Caki2 (cell line): ENCODE measurements at places on chromosomes 5 and 9. TPM values are rescaled to one million over a fixed set of nuclear protein-coding genes. Genes with fewer than 3 reads are reported as not detected.

TEX48 gene
- not detected in 2 replicates for total RNA-seq

- no peak for DNase-seq
Observed at GRCh38 chr9:121218357-121219027, 16.8 kb upstream of the RAB14 start.

ANKRA2 gene
- 7.8 and 11.4 TPM in 2 replicates for total RNA-seq

UNC5A gene
- 4.1 and 6.8 TPM in 2 replicates for total RNA-seq

DNA sequence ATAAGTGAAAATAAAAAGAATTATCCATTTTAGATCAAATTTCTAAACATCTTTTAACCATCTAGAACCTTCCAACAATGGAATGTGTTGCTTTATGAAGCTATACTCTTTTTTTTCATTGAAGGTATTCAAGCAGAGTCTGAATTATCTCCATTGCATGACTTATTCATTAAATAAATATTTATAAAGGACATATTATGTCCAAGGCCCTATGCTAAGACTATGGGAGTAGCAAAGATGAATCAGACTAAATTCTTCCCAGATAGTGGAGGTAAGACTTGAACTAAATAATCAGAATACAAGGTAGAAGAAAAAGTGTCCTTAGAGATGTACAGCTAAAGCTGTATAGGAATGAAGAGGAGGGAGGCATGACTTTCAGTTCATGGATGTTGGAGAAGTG, 215.5 kb upstream of the RGMB start:
- no peak for DNase-seq

DNA sequence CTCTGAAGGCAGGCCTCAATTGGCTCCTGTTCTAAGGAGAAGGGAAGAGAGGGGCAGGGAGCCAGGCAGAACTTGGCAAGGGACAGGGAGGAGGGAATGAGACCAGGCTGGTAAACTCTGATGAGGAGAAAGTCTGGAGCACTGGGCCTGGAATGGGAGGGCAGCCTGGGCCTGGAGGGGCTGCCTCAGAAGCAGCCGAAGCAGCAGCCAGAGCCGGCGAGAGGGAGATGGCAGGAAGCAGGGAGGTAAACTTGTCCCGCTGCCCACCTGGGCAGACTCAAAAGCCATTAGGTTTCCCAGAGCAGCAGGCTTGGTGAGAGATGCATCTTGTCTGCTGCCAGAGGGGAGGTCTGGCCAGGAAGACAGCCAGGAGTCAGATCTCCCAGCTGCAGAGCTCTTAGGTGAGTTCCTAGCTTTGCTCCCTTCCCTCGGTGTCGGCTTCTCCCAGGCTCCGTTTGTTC, 37.0 kb upstream of the CRB2 start:
- no peak for DNase-seq

LCN12 gene
- total RNA-seq: not detected in 2 replicates

DNA sequence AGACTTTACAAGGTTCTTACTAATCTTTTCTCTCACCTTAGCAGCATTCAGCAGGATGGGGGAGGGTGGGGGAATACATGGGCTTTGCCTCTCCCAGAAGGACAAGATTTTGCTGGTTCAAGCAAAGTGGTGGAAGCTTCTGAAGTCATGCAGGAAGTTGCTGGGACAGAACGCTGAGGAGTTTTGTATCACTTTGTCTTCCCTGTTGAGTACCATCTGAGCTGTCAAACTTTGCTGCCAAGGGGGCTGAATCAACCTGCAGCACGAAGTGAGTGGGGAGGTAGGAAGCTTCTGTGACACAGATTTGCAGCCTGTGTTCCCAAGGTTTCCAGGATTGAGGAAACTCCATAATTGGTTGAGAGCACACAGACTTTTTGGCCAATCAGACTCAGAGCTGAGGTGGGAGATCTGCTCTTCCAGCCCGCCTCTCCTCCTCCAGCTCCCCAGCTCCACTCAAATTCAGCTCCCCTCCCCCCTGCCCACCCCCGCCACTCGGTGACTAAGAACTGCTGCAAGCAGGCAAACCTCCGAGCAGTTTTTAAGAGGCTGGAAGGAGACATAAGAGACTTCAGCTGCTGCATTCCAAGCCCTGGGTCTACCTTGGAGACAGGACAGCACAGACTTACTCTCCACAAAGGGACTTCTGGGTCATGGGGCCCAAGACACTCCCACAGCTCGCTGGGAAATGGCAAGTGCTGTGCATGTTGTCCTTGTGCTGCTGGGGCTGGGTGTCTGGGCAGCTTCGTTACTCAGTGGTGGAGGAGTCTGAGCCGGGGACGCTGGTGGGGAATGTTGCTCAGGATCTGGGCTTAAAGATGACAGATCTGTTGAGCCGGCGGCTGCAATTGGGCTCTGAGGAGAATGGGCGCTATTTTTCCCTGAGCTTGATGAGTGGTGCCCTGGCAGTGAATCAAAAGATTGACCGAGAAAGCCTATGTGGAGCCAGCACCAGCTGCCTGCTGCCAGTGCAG, at the start of gene PCDHGC5:
Gene PCDHGC5 (plus strand): TSS at position 491 of the 971 bp plus-strand sequence. CDS start 160 bp downstream, at position 651.
- no peak for DNase-seq

OR1J2 gene
- not detected in 2 replicates for total RNA-seq

FOXD4L3 gene
- not detected in 2 replicates for total RNA-seq

- DNase-seq: no peak
Observed at GRCh38 chr5:160626322-160626721, 204.7 kb downstream of the PTTG1 start.

GRCh38 chr5:65769539-65769938, 47.5 kb downstream of the NLN start:
- DNase-seq: peak; percentile 15

- no peak for DNase-seq
Observed at GRCh38 chr5:25641124-25641523, 996.3 kb upstream of the CDH10 start.

DNA sequence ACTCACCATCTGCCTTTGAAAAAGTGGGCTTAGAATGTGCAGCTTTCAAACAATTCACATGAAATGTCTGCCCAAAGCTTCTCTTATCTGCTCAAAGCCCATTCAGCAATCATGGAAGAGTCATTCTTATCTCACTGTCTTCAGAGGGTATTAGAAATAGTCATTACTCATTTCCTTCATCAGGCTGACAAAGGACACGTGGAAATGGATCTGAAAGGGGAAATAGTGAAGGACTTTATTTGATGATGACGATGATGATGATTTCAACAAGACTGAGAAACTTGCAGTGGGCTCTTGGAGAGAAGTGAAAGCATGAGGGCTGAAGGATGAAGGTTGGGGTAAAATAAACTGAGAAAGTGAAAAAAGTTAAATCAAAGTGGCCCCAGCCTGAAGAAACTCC, 194.3 kb downstream of the SMARCA2 start:
- DNase-seq: no peak

- DNase-seq: no peak
Observed at GRCh38 chr5:30768056-30768690, 425.3 kb upstream of the CDH6 start.

SARDH gene
- total RNA-seq: 7.6 and 13.0 TPM in 2 replicates

GRCh38 chr5:123283031-123283430, 140.2 kb downstream of the CEP120 start:
- no peak for DNase-seq

GRCh38 chr5:32173267-32174010, 680 bp downstream of the GOLPH3 start:
- peak; percentile 59 for DNase-seq

ANKRD18A gene
- 1.8 and 2.1 TPM in 2 replicates for total RNA-seq

DNA sequence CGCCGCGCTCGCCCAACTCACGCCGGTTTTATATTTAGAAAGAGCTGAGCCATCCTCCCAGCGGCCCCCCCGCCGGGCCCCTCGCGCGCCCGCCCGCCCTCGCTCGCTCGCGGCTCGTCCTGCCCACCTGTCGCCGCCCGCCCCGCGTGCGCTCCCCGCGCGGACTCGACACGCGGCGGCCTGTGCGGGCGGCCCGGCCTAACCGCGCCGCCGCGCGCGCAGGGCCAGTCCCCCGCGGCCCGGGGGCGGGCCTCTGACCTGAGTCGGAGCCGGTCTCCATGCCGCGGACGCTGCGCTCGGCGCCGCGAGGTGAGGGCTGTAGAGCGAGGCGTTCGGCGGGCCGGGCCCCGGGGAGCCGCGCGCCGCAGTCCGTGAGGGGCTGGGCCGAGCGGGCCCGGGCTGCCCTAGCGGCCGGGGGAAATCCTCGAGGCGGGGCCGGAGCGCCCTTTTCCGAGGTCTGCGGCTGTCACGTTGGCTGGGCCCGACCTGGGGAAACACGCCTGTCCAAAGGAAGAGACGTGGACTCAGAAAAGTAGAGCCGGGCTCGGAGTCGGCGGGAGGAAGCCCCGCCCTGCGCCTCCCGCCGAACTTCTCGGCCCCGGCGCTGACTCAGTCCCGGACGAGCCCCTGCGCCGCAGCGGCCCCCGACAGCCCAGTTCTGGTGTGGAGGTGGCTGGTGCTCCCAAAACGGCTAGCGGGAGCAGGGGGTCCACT, at the start of gene ECPAS:
Gene ECPAS (minus strand): TSS at position 526 of the 714 bp plus-strand sequence. CDS start 11,465 bp downstream, outside the sequence.
- peak; percentile 84 for DNase-seq

GCNT4 gene
- 0.41 and 1.3 TPM in 2 replicates for total RNA-seq

DNA sequence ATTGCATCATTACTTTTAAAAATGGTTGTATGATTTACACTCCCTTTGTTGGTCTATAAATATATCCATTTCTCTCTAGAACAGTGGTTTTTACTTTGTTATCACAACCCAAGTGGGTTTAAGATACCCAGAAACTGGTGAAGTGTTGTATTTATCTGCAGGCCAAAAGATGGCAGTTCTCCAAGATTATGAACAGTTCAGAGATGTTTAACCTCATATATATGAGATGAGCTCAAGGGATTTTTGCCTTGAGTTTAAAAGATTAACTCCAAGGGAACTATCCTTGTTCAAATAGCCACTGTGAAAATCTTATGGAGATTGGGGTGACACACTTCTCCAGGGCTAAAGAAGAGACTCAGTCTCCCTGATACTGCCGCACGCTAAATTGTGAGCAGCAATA, 572.6 kb downstream of the TLE4 start:
- DNase-seq: no peak

DNA sequence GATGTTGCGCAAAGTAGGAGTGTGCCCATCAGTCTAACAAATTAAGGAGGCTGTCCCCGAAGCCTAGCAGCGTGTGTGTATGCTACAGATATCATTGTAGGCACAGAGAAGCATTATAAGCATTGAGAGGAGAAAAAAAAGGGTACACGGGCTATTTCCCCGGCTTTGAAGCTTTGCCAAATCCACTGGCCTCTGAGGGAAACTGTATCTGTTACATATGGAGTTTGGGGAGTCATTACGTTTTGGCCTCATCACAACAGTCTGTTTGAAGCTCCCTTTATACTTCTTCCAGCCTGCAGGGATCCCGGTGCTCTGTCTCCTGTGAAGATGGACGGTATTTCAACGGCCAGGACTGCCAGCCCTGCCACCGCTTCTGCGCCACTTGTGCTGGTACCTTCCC, 205.9 kb downstream of the RFK start:
- no peak for DNase-seq

DNA sequence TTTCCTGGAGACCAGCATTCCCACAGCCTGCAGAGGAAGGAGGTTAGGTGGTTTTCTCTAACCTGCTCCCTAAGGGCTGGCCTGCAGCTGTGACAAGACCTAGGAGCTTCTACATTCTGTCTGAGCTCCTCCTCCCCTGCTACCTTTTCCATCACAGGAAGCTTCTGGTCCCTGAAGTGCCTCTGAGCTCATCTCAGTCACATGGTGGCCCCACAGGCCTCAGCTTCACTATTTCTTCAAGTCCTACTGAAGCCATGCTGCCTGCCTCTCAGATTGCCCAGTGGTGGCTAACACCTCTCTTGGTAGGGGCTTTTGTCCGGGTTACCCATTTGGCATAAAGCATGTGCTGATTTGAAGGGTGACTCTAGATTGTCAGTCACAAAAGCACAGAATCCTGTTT, 259.4 kb downstream of the CRB2 start:
- DNase-seq: no peak

DNA sequence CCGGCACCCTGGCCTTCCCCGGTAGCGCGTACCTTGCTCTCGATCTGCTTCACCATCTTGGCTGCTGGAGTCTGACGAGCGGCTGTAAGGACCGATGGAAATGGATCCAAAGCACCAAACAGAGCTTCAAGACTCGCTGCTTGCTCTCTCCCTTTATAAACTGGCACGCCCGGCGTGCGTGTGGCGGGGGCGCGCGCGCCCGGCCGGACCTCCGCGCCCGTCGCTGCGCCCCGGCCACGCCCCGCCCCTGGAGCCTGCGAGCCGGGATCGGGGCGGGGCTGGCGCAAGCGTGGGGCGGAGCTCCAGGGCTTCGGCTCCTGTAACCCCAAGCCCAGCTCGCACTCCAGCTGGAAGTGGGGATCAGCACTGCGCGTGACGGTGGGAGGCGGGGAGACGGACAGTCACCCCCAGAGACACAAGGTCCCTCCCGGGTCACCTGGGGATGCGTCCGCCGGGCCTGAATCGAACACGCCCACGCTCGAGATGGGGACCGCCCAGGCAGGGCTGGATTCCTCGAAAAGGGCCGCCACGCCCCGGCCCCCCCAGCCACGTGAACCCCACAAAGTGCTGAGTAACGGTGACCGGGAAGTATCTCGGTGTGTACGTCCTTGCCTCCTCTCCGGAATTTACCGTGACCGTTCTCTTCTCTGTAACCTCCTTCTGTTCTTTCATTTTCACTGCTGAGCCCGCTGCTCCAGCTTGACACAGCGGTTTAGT, at the start of gene TXN:
Gene TXN (minus strand): TSS at position 128 of the 717 bp plus-strand sequence. CDS start 72 bp downstream, at position 56.
- peak; percentile 98 for DNase-seq

GKAP1 gene
- total RNA-seq: 0.14 and 0.27 TPM in 2 replicates

DNA sequence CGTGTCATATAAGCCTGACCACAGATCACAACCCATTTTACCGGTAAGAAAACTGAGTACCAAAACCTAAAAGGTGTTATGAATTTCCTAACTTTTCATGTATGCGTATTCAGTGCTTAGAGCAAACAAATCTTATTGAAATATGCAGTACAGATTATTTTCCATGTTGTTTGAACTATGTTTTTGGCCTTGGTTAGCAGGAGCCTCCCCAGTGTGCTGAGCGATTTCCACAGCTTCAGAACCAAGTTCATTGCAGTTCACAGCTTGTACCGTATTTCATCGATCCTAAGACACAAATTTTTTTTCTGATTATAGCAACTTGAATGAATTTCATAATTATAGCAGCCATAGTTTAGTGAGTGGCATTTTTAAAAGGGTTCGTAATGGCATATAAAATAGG, 13.7 kb downstream of the ADAMTSL1 start:
- DNase-seq: no peak

- no peak for DNase-seq
Observed at GRCh38 chr5:375336-375920, 53.9 kb downstream of the AHRR start.

DNA sequence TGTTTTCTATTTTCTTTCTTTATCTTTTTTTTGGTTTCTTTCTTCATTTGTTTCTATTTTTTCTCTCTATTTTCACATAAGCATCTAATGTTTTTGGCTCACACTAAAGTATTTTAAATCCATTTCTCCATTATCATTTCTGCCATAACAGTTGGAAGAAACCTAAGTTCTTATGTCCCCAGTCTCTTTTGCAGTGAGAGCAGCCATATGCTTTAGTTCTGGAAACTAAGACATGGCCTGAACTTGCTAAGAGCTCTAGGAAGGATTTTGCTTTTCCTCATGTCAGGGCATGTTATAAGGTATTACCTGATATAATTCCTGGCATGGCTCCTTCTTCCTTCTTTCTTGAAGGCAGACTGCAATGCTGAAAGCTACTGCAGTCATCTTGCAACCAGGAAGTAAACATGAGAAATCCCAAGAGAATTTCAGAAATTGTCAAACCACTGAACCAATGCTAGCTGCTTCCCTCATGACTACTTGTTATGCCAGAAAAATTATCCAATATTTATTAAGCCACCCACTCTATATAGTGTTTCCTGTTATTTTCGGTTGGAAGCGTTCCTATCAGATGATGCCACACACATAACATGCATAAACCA, 171.1 kb downstream of the TAF11L14 start:
- DNase-seq: peak; percentile 34

- DNase-seq: no peak
Observed at GRCh38 chr9:37010180-37010579, 23.9 kb downstream of the PAX5 start.

GRCh38 chr9:104747565-104748358, at the start of gene NIPSNAP3A:
Gene NIPSNAP3A, plus strand, starts transcription at chr9:104747683. Its CDS starts 110 bp downstream, at chr9:104747793.
- DNase-seq: peak; percentile 83

SLC25A2 gene
- not detected in 2 replicates for total RNA-seq

RNF208 gene
- total RNA-seq: not detected in 2 replicates
